ENCODE measurements at places on chromosomes 3 and 15.
A peak's percentile ranks its signal among the peaks of the same experiment; 100 is the strongest.

DNA sequence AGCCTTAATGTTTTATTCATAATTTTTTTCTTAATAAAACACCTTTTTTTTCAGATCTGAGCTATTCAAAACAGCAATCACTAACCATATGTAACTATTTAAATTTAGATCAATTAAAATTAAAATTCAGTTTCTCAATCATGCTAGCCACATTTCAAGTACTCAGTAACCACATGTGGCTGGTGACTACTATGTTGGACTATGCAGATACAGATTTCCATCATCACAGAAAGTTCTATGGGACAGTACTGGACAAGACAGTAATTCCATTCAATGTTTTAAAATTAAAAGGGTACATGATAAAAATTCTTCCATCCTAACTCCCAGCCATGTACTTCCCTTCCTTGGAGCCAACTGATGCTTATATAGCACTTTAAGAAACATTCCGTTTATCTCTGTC lies 119.3 kb downstream of the GLDN start:
- H3K36me3 ChIP-seq, result peaks cover 18% of the 10 kb centered on the region
- H3K4me3 ChIP-seq, result no peak overlapping the region
- H3K4me1 ChIP-seq, result peaks cover 2% of the 10 kb centered on the region
- no peak overlapping the region for H3K27ac ChIP-seq

DNA sequence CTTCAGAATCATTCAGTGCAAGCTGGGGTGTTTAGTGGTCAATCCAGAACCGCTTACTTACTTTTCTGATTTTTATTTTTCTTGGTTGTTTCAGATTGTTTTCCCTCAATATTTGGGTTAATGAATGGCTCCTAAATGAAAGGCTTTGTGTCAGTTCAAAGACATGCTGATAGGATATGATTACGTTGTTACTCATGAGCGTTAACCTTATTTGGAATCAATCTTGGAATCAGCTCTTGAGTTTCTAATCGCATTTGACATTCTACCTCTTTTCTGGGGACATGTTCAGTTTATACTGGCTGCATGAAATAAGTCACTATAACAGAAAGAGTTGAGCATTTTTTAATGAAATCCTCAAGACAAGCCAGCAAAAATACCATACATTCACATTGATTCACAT lies 50.2 kb downstream of the ATP11B start:
- no peaks in the 10 kb centered on the region for H3K27me3 ChIP-seq
- peaks cover 15% of the 10 kb centered on the region for H3K4me1 ChIP-seq
- DNase-seq, result no peak
- H3K36me3 ChIP-seq, result peaks cover 21% of the 10 kb centered on the region

- peak overlapping the region; percentile 94 for H3K4me3 ChIP-seq
- peaks cover 41% of the 10 kb centered on the region for H3K4me1 ChIP-seq
- no peak for DNase-seq
- H3K27me3 ChIP-seq, result no peaks in the 10 kb centered on the region
- H3K36me3 ChIP-seq, result no peaks in the 10 kb centered on the region
Observed at GRCh38 chr3:180913581-180914404, 1.3 kb downstream of the FXR1 start.

DNA sequence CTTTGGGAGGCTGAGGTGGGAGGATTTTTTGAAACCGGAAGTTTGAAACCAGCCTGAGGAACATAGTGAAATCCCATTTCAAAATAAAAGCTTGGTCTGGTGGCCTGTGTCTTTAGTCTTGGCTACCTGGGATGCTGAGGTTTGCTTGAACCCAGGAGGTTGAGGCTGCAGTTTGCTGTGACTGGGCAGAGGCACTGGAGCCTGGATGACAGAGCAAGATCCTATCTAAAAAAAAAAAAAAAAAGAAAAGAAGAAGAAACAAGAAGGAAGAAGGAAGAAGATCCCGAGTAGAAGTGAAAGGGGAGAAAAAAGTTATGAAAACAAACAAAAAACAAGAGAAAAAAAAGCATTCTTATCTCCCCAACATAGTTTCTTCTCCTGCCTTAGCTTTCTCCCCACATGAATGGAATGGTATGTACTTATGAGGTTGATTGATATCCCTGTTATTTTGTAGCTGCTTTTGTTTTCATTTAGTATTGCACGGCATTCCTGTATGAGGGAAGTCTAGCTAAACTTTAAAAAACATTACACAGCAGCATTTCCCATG lies 42.4 kb downstream of the TMEM40 start:
- H3K4me1 ChIP-seq, result peaks cover 11% of the 10 kb centered on the region
- no peak overlapping the region for H3K4me3 ChIP-seq
- H3K27me3 ChIP-seq, result peaks cover 5% of the 10 kb centered on the region

- no peaks in the 10 kb centered on the region for H3K36me3 ChIP-seq
- H3K27me3 ChIP-seq, result no peaks in the 10 kb centered on the region
- H3K27ac ChIP-seq, result no peak overlapping the region
- no peaks in the 10 kb centered on the region for H3K4me1 ChIP-seq
Observed at GRCh38 chr15:26191193-26191592, 328.1 kb upstream of the ATP10A start.

- H3K36me3 ChIP-seq, result peaks cover 3% of the 10 kb centered on the region
- no peak overlapping the region for H3K27ac ChIP-seq
- H3K4me1 ChIP-seq, result no peaks in the 10 kb centered on the region
- no peak for DNase-seq
- no peak overlapping the region for H3K4me3 ChIP-seq
- H3K27me3 ChIP-seq, result peaks cover under 1% of the 10 kb centered on the region
Observed at GRCh38 chr3:23385327-23385726, 182.2 kb downstream of the UBE2E2 start.

DNA sequence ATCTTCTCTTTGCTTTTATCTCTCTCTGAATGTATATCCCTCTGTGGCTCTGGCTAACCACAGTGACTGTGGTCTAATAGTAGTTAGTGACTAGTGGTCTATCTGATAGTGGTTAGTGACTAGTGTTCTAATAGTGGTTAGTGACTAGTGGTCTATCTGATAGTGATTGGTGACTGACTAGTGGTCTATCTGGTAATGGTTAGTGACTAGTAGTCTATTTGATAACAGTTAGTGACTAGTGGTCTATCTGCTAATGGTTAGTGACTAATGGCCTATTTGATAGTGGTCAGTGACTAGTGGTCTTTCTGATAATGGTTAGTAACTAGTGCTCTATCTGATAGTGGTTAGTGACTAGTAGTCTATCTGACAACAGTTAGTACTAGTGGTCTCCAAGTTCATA lies 110.5 kb downstream of the MDFIC2 start:
- no peak overlapping the region for H3K4me3 ChIP-seq
- no peaks in the 10 kb centered on the region for H3K36me3 ChIP-seq
- H3K27ac ChIP-seq, result no peak overlapping the region

DNA sequence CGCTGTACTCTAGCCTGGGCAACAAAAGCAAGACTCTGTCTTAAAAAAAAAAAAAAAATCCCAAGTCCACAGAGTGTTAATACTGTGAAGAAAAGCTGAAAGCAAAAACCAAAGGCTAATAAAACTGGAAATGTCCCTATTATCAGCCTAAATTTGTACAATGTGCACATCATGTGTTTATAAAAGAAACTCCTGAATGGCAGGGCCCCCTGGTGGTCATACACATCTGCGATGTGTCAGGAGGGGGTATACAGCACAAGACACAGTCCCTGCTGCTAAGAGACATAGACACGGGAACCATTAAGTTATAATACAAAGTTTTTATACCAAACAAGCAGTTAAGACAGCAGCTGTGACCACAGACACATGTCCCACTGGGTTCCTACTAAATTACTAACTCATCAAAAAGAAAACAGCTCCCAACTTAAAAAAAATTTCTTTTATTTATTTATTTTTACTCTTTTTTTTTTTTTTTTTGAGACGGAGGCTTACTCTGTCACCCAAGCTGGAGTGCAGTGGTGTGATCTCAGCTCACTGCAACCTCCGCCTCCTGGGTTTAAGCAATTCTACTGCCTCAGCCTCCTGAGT lies 31.0 kb downstream of the IDH2 start:
- DNase-seq, result peak; percentile 74
- H3K36me3 ChIP-seq, result peaks cover 2% of the 10 kb centered on the region
- H3K4me1 ChIP-seq, result peaks cover 4% of the 10 kb centered on the region
- no peak overlapping the region for H3K4me3 ChIP-seq
- no peak overlapping the region for H3K27ac ChIP-seq

GRCh38 chr3:32397941-32398340 lies 6.3 kb downstream of the CMTM7 start:
- H3K27me3 ChIP-seq, result no peaks in the 10 kb centered on the region
- peak overlapping the region; percentile 90 for H3K27ac ChIP-seq
- H3K36me3 ChIP-seq, result no peaks in the 10 kb centered on the region
- DNase-seq, result no peak
- H3K4me1 ChIP-seq, result peaks cover 54% of the 10 kb centered on the region

DNA sequence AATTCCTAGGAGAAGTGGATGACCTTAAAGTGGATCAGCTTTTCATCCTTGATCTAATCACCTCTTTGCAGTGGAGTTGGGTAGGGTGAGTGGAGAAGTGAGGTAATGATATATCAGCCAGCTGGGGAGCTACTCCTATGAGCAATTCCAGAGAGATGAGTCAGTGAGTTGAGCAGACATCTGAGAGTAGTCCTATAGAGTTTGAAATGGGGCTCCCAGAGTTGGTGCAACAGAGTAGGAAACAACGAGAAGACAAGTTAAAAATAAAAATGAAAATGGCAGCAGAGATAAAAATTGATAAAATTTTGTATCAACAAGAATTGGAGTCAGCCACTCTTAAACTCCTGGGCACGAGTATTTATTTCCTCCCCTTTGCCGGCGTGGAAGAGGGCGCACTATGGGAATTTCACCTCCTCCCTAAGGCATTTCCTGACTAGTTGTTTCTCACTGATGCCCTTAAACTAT lies 150.8 kb upstream of the DPH6 start:
- peaks cover 14% of the 10 kb centered on the region for H3K27me3 ChIP-seq
- H3K27ac ChIP-seq, result no peak overlapping the region
- no peaks in the 10 kb centered on the region for H3K4me1 ChIP-seq

All from T-helper 17 cell (primary cell).